ENCODE measurements at places on chromosomes 16 and 17.
A peak's percentile ranks its signal among the peaks of the same experiment; 100 is the strongest.

- no peak for DNase-seq
Measured at GRCh38 chr17:49194297-49194607, 16.1 kb downstream of the GNGT2 start.

DNA sequence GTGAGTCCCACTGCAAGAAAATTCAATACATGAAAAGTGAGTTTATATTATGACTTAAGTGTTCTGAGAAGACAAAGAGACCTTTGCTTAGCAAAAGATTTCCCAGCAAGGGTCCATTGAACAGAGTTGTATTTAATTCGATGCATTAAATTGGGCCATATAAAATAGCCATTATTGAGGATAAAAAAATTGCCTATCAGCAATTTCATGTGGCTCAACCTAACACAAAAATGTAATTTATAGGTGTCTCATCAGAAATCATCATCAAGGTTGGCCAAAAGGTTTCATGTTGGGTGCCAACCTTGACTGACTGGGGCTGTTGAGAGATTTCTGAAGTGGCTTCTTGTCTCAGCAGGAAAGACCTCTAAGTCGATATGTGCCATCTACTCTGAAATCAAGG, 84.8 kb upstream of the TOX3 start:
- DNase-seq = no peak

GRCh38 chr17:81948635-81949378, 1.8 kb upstream of the MYADML2 start:
- no peak for DNase-seq

DNA sequence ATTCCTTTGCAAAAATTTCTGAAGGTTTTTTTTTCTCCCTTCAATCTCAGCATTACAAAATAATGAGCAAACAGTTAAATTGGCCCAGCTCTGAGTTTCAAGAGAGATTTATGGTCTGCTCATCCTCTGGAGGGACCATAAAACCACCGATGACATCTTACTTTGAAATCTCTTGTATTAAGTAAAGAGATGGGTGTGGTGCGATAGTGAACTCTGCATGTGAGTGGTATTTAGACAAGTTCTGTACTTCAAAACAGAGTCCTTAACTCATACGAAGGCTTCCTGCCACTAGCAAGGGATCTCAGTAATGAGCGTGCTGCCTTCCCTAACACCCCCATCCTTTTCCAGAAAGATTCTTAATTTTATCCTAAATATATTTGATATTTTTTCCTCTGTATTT, 2.1 kb downstream of the FAM20A start:
- DNase-seq = no peak

DNA sequence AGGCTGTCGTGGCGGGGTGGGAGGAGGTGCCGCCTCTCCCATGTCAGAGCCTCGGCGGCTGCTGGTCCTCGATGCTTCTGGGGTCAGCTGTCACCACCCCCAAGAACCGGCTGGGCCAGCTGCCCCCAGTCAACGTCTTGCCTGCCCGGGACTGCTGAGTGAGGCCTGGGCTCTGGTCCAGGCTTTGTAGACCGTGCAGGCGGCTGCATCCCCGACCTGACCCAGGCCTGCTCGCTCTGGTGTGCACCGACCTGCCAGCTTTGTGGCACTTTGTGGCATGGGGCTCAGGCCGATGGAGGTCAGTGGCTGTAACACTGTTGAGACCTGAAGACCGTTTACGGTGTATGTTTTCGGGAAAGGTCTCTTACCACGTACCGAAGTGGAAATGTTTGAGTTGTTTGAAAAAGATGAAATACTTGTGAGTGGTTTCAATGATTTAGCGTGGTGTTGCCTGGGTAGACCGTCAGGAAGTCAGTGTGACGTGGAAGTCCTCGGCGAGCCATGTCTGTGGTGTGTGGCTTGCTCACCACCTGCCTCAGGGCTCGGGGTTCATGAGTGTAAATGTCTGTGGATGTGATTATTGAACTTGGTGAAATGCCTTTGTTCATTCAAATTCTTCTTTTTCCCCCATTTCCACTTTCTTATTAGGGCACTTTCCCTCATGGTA, 53.2 kb upstream of the ZNF750 start:
- no peak for DNase-seq

GRCh38 chr16:67458121-67458641, 22.8 kb downstream of the ATP6V0D1 start:
- DNase-seq = no peak

GRCh38 chr17:78173097-78173715, 4.8 kb downstream of the SYNGR2 start:
- no peak for DNase-seq

- no peak for DNase-seq
Measured at GRCh38 chr17:48014595-48015111, 22.9 kb downstream of the COPZ2 start.

GRCh38 chr17:64687376-64687775, 25.3 kb upstream of the SMURF2 start:
- DNase-seq = no peak

DNA sequence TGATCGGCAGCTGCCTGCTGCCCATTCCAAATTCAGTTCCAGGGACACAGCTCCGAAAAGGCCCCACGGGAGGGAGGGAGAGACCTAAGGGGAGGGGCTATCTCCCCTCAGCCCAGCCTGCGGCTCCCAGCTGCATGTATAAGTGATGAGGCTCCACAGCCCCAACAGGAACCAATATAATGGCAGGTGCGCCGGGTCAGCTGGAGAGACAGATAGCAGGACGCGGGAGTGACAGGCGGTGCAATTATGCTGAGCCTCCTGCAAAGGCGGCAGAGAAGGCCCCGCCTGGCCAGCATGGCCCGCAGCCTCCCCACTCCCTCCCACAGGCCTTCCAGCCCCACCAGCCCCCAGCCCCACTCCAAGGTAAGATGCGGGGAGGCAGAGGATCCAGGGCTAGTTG, 8.1 kb upstream of the C1QL1 start:
- DNase-seq = no peak

DNA sequence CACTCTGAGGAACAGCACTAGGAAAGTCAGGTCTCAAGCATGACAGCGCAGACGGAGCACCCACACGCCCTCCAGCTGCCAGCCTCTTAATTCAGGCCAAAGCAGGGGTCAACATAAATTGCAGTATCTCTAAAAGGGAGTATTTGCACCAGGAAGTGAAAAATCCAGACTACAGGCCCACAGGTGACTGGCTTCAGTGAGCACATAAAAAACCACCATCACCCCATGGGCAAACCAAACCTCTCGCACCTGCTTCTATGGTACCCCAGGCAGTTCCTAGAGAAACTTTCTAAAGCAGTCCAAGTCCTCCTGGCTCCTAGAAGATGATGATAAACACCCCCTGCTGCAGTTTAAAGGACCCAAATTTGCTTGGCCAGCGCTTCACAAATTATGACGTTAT, 129.8 kb downstream of the ZNF423 start:
- no peak for DNase-seq

DNA sequence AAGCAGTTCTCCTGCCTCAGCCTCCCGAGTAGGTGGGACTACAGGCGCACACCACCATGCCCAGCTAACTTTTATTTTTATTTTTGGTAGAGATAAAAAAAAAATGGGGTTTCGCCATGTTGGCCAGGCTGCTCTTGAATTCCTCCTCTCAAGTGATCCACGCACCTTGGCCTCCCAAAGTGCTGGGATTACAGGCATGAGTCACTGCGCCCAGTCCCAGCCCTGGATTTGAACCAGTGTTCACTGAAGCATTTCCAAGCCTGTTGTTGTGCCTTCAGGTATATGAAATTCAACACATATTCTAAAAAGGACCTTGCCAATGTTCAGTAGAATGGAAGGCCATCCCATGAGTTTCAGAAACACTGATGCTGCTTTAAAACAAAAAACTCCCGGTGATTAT, 165.3 kb downstream of the SLC39A11 start:
- no peak for DNase-seq

- no peak for DNase-seq
Measured at GRCh38 chr16:82628088-82628423, 1.3 kb downstream of the CDH13 start.

DNA sequence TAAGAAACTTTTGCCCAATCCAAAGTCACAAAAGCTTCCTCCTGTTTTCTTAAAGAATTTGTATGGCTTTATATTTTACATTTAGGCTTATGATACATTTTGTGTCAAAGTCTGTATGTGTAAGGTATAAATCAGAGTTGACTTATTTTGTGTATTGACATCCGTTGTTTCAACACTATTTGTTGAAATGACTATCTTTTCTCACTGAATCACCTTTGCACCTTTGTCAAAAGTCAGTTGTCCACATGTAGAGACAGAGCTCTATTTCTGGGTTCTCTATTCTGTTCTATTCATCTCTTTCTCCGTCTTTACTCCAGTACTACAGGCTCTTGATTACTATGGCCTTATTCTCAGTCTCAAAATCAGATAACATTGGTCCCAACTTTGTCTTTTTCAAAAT, 73.2 kb downstream of the C16orf78 start:
- no peak for DNase-seq

DNA sequence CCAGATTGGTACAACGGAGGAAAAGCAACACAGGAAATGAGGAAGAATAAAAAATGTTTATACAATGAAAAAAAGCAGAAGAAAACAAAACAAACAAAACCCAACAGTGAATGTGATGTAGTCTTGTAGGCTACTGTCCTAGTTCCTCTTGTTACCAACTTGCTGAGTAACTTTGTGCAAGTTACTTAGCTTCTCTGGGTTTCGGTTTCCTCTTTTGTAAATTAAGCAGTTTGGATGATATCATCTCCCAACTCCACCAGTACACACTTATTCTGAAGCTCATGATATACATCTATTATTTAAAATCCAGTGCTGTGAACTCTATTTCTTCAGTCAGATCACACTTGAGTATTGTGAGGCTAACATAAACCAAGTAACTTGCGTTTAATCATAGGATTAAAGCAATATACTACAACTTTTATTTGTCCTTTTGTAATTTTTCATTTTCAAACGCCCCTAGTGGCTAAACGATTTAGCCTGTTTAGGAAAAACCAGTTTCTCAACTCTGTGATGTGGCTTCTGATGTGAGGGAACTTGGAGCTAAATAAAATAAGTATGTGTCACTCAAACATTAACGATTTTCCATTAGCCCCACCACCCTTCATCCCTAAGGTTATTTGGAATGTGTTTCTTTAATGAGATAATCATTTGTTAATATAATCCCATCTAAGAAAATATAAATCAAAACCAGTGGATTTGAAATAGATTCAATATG, 1.4 kb upstream of the UNK start:
- DNase-seq = peak; percentile 48

GRCh38 chr17:58268774-58269556, 11.8 kb downstream of the MPO start:
- DNase-seq = no peak

GRCh38 chr17:31858642-31859486, at the start of gene COPRS:
COPRS (minus strand) TSS chr17:31859244; CDS start chr17:31859199, 45 bp downstream.
- peak; percentile 69 for DNase-seq

DNA sequence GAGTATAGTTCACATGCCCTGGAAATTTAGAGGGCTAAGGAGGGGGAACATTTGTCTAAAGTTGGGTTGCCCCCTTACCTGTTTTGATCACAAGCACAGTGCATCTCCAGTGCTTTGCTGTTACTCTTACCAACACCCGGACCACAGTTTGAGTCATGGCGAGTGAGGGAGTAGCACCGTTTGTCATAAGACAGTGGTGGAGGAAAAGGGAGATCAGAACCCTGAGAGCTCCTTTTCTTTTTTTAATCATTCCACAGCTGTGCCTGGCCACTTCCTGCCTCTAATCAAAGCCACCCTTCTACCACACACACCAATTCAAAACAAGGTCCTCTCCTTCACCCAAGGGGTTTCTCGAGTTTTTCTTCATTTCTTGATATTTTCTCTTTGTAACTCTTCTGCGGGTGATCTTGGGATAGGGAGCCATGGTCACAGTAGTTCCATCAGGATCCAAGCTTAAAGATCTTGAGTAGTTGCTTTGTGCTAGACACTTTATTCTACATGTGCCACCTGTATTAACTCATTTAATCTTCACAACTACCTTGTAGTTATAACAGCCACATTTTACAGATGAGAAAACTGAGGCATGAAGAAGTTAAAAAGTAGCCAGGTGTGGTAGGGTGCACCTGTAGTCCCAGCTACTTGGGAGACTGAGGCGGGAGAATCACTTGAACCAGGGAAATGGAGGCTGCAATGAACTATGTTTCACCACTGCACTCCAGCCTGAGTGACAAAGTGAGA, 5.0 kb upstream of the MYL4 start:
- no peak for DNase-seq

GRCh38 chr16:74699666-74700065, 996 bp downstream of the MLKL start:
- DNase-seq = no peak

GRCh38 chr16:10510279-10510678, 70.1 kb downstream of the EMP2 start:
- no peak for DNase-seq

DNA sequence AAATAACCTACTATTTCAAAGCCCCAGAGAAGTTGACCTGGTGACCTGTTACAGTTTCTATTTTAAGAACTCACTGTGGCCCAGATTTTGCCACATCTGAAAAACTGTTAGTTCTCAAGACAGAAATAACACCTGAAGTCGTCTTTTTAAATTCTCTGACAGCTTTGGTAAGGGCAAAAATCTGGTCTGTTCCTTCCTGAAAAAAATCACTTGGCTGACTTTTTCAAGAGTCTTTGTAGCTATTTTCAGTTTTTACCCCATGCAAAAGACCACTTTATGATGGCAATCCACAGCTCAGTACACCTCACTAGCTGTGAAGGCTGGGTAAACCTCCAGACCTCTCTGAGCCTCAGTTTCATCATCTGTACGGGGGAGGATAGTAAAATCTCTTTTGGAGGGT, 60.7 kb upstream of the SREBF1 start:
- no peak for DNase-seq

DNA sequence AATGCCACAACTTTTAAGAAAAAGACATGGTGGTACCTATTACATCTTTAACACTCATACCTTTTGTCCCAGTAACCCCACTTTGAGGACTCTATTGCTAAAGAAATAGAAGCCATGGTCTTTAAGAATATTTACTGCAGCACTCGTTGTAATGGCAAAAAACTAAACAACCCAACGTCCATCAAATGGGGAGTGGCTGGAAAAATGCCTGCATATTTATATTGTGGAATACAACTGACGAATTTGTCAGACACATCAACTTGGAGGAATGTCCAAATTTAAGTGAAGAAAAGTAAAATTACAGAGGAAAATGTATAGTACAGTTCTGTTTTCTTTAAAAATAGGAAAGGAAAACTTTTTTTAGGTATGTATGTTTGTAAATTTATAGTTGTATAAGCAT, 47.8 kb downstream of the STX8 start:
- no peak for DNase-seq

DNA sequence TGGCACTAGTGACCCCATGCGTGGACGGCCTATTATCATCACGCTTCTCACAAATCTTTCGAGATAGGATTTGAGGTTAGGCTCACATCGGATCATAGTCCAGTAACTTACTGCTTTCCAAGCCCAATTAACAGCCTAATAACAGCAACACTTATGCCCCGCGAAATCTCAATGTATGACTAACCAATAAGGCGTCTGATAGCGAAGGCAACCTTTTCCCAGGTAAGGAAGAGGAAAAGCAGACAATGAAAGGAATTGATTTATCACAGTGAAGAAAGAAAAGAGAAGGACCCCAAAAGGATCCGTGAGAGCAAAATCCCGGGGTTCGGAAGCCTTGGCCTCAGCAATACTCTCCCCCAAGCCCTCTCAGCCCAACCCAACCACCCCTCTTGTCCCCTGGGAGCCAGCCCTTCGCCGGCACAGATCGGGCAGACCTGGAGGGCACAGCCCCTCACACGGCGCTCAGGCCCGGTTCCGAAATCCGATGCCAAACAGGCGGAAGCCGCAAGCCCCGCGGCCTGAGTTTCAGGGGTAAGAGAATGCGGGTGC, 534 bp downstream of the GPATCH8 start:
- no peak for DNase-seq

- no peak for DNase-seq
Measured at GRCh38 chr17:40547785-40548478, 17.3 kb downstream of the CCR7 start.

GRCh38 chr17:35460354-35460851, 11.8 kb upstream of the SLFN13 start:
- DNase-seq = no peak
